ENCODE measurements at places on chromosomes 5 and 9.

- DNase-seq, result peak; percentile 57
Measured at GRCh38 chr9:128892221-128892921, 10.4 kb downstream of the LRRC8A start.

- no peak for DNase-seq
Measured at GRCh38 chr5:133118741-133119140, 66.9 kb downstream of the HSPA4 start.

DNA sequence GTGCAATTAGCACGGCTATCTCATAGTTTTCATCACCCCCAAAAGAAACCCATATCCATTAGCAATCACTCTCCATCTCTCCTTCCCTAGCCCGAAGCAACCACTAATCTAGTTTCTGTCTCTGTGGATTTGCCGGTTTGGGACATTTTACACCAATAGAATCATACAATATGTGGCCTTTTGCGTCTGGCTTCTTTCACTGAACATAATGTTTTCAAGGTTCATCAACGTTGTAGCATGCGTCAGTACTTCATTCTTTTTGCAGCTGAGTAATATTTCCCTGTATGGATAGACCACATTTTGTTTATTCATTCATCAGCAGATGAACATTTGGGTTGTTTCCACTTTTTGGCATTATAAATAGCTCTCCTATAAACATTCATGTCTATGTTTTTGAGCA is 75.4 kb upstream of the TBC1D2 start:
- no peak for DNase-seq

DNA sequence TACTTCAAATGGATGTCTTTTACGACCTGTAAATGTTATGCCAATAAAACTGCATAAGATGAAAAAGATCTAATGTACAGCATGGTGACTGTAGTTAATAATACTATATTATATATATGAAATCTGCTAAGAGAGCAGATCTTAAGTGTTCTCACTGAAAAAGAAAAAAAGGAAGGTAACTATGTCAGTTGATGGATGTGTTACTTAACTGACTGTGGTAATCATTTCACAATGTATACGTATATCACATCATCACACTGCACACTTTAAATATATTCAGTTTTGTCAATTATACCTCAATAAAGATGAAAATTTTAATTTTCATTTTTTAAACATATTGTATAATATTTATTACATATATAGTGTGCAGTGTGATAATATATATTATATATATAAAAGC is 31.9 kb downstream of the THBS4 start:
- DNase-seq, result no peak

DNA sequence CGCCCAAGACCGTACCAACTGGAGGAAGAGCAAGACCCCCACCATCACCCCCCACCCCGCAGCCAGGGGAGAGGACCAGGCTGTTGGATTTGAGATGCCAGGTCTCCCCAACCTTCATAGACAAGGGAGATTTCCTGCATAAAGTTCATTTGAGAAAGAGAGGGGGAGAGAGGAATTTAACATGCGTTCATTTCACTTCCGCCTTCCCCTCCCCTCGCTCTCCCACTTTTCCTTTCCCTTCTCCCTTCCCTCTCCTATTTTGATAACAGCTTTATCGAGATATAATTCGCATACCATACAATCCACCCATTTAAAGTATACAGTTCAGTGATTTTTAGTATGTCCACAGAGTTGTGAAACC is 4.2 kb upstream of the NKX2-5 start:
- no peak for DNase-seq

DNA sequence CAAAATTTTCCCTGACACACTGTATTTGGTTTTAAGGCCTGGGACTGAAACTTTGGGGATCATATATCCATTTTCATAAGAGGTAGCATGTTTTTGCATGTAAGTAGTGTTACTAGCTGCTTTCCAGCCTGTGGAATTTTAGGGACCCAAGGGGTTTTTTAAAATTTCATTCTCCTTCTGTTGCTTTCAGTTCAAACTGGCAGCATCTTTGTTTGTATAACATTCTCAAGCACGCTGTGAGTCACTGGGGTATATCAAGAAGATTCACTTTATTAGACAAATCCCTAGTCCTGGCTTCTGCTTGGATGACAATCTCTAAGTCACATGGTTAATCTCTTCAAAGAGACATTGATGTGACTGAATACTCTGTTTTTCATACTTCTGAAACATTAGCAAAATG is 479.0 kb downstream of the CYLC2 start:
- DNase-seq, result no peak
